Naive B cell (primary cell): ENCODE measurements at places on chromosomes 5 and 9.

DNA sequence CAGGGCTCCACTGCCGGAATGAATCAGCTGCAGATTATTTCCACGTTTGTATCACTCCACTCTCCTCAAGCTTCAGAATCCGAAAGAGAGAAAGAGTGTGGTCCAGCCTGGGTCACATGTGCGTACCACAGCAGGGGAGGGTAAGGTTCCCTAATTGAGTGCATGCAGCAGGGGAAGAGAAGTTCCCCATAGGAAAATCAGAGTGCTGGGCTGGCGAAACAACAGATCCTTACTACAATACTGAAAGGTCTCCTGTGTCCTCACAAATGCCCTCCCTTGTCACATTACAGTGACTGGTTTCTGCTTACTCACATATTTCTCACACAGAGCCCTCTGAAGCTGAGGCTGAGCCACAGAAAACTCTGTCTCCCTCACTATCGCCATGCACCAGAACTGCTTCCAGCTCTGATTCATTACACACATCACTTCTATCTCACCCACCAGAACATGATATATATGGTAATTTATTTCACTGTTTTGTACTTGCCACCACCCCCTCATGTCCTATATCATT is 532.2 kb upstream of the TUSC1 start:
- no peaks in the 10 kb centered on the region for H3K4me1 ChIP-seq
- no peaks in the 10 kb centered on the region for H3K36me3 ChIP-seq
- no peak overlapping the region for H3K27ac ChIP-seq
- no peak overlapping the region for H3K4me3 ChIP-seq
- DNase-seq: no peak

DNA sequence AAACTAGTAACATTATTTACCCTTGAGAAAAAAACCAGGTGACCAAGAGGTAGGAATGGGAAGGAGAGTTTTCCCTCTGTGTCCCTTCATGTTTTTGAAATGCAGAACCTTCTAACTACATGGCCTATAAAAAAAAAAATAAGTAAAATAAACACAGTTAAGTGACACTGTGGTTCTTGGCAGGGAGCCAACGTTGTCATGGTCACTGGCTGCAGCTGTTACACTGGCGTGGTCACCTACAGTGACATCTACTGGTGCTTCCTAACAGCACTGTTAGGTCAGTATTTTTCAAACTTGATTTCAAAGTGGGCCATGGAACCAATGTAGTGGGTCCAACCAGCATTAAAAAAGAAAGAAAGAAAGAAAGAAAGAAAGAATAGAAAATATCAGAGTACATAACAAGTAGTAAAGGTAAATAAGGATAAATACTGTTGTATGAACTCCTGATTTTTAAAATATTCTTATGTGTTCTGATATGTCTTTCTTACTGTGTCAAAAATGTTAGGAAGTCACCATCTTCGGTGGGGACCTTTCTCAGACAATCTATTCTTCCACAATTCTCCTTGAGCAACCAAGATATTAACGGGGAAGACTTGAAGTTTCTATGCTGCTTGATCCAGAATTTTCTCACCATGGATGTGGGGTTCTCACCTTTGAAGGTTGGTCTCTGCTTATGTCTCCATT is 59.1 kb upstream of the PJA2 start:
- H3K4me1 ChIP-seq: peaks cover 7% of the 10 kb centered on the region
- H3K27ac ChIP-seq: no peak overlapping the region
- H3K27me3 ChIP-seq: no peaks in the 10 kb centered on the region

DNA sequence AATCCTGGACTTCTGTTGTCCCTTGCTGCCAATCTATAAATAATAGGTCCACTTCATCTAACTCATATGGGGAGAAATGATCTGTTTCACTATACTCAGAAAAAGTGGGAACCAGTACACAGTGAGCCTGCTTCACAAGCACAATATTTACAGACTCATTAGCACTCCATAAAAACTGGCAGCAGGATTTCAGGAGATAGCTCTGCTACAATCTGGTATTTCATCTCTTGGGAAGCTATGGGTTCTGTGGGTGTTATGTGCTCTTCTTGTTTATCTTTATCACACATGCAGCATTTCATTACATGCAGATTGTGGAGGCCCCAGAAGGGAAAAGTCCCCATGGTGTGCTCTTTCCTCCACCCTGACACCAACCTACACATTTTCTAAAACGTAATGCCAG is 33.2 kb downstream of the UGT3A2 start:
- H3K4me3 ChIP-seq: no peak overlapping the region
- H3K27ac ChIP-seq: no peak overlapping the region
- no peaks in the 10 kb centered on the region for H3K36me3 ChIP-seq
- no peaks in the 10 kb centered on the region for H3K27me3 ChIP-seq
- DNase-seq: no peak
- no peaks in the 10 kb centered on the region for H3K4me1 ChIP-seq

GRCh38 chr5:172315587-172316493 is 32.3 kb upstream of the UBTD2 start:
- H3K36me3 ChIP-seq: no peaks in the 10 kb centered on the region
- no peak overlapping the region for H3K4me3 ChIP-seq
- H3K27ac ChIP-seq: no peak overlapping the region
- no peaks in the 10 kb centered on the region for H3K4me1 ChIP-seq

DNA sequence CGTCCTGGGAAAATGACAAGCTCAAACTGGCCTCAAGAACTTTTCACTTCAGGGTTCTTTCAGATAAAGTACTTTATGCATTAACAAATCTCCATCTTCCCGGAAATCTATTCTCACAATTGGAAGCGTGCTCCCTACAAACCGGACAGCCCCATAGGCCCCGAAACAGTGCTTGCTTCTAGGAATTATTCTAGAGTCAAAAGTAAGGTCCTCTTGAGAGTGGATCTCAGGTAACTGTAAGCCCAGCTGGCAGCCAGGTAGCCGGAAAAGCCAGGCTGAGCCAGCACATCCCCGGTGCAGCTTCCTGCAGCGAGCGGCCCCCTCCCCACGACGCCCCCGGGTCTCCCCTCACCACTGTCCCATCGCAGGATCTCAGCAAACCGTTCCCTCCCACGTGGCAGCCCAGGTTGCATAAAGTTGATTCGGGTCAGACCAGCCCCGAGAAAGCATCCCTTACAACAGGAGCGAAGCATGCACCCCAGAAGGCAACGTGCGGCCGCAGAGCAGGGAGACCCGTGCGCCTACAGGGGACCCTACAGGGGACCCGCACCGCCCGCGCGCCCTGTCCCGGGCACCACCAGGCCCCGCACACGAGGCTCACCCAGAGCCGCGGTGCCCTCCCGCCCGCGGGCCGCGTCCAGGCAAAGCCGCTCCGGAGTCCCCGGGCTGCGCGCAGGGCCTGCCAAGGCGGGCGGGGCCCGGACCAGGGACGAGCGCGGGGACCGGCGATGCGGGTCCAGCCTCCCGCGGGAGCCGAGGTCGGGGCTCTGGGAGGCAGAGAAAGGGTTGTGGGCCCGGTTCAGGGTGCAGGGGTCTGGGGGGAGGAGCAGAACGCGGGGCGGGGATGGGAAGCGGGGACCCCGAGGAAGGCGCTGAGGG is 920 bp downstream of the LPCAT1 start:
- H3K27ac ChIP-seq: no peak overlapping the region
- no peaks in the 10 kb centered on the region for H3K36me3 ChIP-seq
- DNase-seq: no peak
- peak overlapping the region; percentile 83 for H3K4me3 ChIP-seq
- no peaks in the 10 kb centered on the region for H3K27me3 ChIP-seq

GRCh38 chr5:94485067-94485466 is 133.3 kb downstream of the KIAA0825 start:
- H3K4me1 ChIP-seq: no peaks in the 10 kb centered on the region
- no peak for DNase-seq
- H3K27me3 ChIP-seq: no peaks in the 10 kb centered on the region
- H3K27ac ChIP-seq: peak overlapping the region; percentile 7
- no peak overlapping the region for H3K4me3 ChIP-seq

DNA sequence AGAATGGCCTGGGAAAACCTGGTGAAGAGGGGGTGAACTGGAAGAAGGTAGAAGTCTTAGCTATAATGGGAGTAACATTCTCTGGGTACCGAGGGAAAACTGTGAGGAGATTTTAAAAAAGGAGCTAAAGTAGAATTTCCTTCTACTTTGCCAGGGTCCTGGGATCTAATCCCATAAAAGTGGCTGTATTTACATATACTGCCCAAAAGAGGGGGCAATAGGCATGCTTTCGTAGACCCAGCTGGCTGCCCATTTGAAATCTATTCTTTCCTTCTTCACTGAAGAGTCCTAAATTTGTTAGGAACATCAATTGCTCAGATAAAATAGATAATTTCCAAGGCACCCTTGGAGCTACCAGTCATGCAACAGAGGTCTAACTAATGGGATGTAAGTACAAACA is 159.2 kb downstream of the CDC42SE2 start:
- H3K27ac ChIP-seq: no peak overlapping the region
- no peak overlapping the region for H3K4me3 ChIP-seq
- no peak for DNase-seq
